Lung (tissue), 17 donors: ENCODE measurements at places on chromosomes 1 and 21. TPM values are rescaled to one million over a fixed set of nuclear protein-coding genes. Genes with fewer than 3 reads are reported as not detected.

DNA sequence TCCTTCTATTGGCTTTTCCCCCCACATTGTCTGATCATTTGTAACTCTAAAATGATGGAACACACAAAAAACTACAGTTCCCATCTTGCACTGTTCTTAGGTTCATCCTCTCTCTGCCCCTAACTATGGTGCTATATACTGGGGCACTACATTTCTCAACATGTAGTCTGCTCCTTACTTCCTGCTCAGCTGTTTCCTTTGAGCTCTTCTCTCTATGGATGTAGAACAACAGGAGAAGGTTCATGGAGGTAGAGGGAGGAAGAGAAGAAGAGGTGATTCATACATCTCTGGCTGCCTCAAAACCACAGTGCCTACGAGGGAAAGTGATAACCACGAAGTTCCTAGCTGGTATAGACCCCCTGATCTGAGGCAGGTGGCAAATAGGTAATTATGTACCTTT is 7.0 kb upstream of the C1orf146 start:
- no peaks in the 10 kb centered on the region for H3K36me3 ChIP-seq
- H3K4me3 ChIP-seq, result no peak overlapping the region
- H3K27me3 ChIP-seq, result no peaks in the 10 kb centered on the region
- H3K4me1 ChIP-seq, result no peaks in the 10 kb centered on the region
- no peak overlapping the region for H3K27ac ChIP-seq

CYP4A11 gene
- not detected for total RNA-seq

- no peak overlapping the region for H3K27ac ChIP-seq
- peaks cover 4% of the 10 kb centered on the region for H3K4me1 ChIP-seq
- H3K4me3 ChIP-seq, result no peak overlapping the region
- no peaks in the 10 kb centered on the region for H3K36me3 ChIP-seq
Measured at GRCh38 chr1:228009116-228009827, 2.5 kb downstream of the WNT3A start.

OR2L3 gene
- not detected for total RNA-seq

ZBTB21 gene
- 10.6 TPM for total RNA-seq

DNA sequence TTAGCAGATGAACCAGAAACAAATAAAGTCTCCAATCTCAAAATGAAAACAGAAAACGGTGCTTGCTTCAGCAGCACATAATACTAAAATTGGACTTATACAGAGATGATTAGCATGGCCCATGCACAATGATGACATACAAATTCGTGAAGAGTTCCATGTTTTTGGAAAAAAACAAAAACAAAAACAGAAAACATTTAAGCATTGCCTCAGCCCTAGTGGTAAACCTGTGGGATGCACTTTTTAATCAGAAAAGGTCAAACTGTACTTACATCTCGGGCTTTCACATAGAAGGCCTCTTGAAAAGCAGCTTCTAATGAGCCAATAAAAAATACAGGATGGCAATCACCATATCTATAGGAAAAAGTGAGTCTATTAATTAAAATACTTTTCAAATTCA is 159.1 kb upstream of the DMRTA2 start:
- no peak overlapping the region for H3K4me3 ChIP-seq
- no peaks in the 10 kb centered on the region for H3K4me1 ChIP-seq
- no peak for DNase-seq
- H3K27ac ChIP-seq, result no peak overlapping the region

PHF13 gene
- 8.9 TPM for total RNA-seq

LEMD1 gene
- 1.5 TPM for total RNA-seq

LCE6A gene
- total RNA-seq, result not detected

DNA sequence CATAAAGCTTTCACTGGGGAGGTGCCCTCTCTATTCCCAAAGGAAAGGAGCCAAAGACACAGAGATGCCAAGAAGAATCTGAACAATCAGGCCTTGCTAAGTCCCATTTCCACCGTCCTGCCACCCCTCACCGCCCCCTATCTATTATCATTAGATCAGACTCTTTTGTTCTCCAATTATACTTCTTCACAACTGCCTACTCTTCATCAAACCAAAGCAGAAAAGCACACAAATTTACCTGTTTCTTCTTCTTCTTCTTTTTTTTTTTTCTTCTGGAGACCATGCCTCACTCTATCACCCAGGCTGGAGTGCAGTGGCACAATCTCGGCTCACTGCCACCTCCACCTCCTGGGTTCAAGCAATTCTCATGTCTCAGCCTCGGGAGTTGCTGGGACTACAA is 43.1 kb upstream of the ARHGEF10L start:
- no peak overlapping the region for H3K4me3 ChIP-seq
- no peak for DNase-seq
- no peaks in the 10 kb centered on the region for H3K36me3 ChIP-seq
- H3K27me3 ChIP-seq, result no peaks in the 10 kb centered on the region
- H3K27ac ChIP-seq, result no peak overlapping the region

KRTAP25-1 gene
- not detected for total RNA-seq

SORT1 gene
- total RNA-seq, result 135 TPM

SH3GLB1 gene
- 81.0 TPM for total RNA-seq

DNA sequence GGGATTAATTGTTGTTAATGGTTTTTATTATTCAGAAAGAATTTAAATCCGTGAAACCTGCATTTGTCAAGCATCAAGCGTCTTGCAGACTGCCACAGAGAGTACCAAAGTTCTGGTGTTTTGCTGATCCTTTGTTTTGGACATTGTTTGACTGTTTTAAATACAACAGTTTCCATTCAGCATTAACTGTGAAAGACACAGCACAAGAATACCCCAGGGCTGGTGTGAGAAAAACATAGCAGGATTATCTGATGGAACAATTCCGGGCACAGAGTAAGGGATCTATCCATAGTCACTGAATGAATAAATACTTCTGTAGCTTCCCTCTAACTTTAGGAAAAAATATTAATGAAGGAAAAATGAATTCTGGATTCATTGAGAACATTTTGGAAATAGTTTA is 202.3 kb downstream of the LTN1 start:
- H3K27me3 ChIP-seq, result no peaks in the 10 kb centered on the region
- H3K36me3 ChIP-seq, result no peaks in the 10 kb centered on the region
- DNase-seq, result peak; percentile 24
- H3K4me1 ChIP-seq, result peaks cover 3% of the 10 kb centered on the region

DNA sequence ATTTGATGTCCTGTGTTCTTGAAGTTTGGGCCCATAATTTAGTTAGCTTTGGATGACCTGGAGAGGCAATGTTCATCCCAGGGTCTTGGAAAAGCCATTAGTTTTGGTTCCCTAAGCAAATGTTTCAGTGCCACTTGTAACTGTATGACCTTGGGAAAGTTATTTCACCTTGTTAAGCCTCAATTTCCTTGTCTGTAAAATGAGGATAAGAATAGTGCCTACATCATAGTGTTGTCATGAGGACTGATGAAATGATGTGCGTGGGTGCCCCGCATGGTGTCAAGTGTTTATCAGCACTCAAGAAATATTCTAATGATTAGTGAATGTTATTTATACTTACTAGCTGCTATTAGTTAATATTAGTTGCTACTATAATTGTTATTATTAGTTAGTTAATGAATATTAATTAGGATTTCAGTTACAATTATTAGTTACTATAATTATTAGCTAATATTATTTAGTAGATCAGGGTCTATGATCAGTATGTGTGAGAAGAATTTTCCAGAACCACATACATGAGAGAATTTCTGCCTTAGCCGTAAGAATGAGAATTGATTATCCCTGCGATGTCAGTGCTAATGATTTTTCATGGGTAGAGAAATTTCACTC is 1.9 kb downstream of the SH3BGR start:
- no peaks in the 10 kb centered on the region for H3K36me3 ChIP-seq
- peak overlapping the region; percentile 93 for H3K27ac ChIP-seq
- no peaks in the 10 kb centered on the region for H3K27me3 ChIP-seq
- H3K4me1 ChIP-seq, result no peaks in the 10 kb centered on the region
- H3K4me3 ChIP-seq, result no peak overlapping the region
